ENCODE measurements at places on chromosomes 16 and 17. TPM values are rescaled to one million over a fixed set of nuclear protein-coding genes. Genes with fewer than 3 reads are reported as not detected.

TNK1 gene
- total RNA-seq = 8.2 TPM

RUNDC3A gene
- total RNA-seq = 0.34 TPM

DNAJC7 gene
- 103 TPM for total RNA-seq

DNA sequence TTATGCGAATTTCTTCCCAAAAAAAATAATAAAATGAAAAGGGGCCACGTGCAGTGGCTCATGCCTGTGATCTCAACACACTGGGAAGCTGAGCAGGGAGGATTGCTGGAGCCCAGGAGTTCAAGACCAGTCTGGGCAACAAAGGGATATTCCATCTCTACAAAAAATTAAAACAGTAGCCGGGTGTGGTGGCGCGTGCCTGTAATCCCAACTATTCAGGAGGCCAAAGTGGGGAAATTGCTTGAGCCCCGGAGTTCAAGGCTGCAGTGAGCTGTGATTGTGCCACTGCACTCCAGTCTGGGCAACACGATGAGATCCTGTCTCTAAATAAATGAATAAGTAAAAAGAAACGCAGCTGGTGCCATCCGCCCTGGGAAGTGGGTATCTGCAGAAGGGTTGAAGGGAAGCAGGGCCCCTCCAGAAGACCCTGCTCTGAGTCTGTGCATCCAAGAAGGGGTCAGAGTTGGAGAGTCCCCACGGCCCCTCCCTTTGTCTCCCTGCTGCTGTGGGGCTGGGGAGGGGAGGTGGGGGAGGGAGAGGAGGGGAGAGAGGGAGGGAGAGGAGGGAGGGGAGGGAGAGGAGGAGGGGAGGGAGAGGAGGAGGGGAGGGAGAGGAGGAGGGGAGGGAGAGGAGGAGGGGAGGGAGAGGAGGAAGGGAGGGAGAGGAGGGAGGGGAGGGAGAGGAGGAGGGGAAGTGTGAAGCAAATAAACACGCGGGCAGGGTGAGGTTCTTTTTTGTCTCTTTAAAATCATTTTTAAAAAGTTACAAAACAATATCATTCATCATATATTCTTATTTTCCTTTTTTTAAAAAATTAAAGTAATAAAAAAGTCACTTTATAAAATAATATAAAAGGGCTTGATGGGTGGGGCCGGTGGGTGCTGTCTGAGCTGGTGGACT is 5.0 kb upstream of the MYADML2 start:
- DNase-seq = no peak

DNA sequence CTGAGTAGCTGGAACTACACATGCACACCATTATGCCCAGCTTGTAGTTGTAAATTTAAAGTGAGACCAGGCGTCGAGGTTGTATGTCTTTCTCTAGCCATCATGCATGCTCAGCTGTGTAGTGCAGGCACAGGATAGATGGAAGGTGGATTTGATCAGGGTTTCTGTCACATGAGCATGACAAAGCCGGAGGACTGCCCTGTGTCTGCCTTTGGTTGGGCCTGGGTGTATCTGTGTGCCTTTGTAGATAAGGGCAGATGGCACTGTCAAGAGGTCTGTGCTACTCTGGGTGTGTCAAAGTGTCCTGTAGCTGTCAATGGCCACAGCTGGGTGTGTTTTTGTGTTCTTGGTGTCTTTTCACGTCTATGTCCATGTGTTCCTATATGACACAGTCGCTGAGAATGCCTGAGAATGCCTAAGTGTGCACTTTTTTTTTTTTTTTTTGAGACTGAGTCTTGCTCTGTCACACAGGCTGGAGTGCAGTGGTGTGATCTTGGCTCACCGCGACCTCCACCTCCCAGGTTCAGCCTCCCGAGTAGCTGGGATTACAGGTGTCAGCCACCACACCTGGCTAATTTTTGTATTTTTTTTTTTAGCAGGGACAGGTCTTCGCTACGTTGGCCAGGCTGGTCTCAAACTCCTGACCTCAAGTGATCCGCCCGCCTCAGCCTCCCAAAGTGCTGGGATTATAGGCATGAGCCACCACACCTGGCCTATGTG is 4.1 kb upstream of the NAGS start:
- no peak for DNase-seq

- no peak for DNase-seq
These were observed 8.9 kb downstream of the HID1 start for GRCh38 chr17:74963656-74964055.

DNA sequence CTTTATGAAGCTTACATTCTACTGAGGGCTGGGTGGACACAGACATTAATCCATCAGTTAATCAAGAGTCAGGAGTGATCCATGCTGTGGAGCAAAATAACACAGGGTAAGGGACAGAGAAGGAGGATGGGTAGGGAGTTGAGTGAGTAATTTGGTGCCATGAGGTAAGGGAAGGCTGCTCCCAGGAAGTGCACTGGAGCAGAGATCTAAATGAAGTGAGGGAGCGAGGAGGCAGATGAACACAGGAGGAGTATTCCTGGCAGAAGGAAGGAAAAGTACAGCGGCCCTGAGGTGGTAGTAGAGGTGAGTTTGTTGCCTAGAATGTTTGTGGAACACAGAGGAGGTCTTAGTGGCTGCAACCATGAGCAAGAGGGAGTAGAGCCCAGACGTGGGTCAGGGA is 34.8 kb downstream of the ASIC2 start:
- no peak for DNase-seq

GRCh38 chr16:73390936-73391335 is 343.0 kb upstream of the ZFHX3 start:
- no peak for DNase-seq

- DNase-seq = no peak
These were observed 406.0 kb downstream of the SEC14L1 start for GRCh38 chr17:77546772-77547241.

DNA sequence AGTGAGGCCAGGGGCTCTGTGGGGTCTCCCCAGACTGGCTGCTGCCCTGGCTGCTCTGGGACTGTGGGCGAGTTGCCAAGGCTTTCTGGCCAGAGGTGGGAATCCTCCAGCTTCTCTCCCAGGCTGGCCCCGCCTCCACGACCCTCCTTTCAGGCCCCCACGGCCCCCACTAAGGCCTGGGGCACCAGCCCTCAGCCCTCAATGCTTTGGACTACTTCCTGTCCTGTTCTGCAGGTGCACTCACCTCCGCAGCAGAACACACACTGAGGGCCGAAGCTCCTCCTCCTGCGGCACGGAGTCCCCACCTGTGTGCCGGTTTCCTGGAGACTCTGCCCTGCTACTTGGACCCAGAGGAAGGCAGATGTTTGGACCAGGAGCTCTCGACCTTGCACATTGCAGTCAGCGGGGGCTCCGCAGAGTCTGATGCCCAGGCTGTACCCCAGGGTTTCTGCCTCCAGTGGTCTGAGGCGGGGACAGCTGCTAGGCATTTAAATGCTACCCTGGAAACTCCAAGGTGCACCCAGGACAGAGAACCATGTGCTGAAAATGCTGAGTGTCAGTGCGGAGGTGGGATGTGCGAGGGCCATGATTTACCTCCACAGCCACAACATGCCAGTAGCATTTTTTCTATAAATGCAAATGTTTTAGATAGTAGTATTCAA is 223.8 kb downstream of the IRF8 start:
- DNase-seq = no peak

DNA sequence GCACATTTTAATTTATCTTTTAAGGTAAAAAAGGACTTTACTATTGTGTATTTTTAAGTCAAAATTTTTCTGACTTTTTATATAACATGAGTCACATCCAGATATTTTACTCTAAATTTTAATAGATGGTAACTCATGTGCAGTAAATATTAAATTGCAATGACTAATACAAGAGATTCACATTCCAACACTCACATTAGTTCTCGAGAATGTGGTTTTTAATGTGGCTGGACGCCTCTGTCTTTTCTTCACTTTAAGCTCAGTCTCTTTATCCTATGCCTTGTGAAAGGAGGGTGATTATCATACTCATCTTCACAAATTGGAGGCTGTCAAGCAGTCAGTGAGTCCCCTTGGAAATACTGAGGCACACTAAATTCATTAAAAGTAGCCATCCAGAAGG is 315.6 kb downstream of the HS3ST3B1 start:
- no peak for DNase-seq

- DNase-seq = no peak
These were observed 75.9 kb upstream of the TNRC6C start for GRCh38 chr17:77882481-77883212.

DNA sequence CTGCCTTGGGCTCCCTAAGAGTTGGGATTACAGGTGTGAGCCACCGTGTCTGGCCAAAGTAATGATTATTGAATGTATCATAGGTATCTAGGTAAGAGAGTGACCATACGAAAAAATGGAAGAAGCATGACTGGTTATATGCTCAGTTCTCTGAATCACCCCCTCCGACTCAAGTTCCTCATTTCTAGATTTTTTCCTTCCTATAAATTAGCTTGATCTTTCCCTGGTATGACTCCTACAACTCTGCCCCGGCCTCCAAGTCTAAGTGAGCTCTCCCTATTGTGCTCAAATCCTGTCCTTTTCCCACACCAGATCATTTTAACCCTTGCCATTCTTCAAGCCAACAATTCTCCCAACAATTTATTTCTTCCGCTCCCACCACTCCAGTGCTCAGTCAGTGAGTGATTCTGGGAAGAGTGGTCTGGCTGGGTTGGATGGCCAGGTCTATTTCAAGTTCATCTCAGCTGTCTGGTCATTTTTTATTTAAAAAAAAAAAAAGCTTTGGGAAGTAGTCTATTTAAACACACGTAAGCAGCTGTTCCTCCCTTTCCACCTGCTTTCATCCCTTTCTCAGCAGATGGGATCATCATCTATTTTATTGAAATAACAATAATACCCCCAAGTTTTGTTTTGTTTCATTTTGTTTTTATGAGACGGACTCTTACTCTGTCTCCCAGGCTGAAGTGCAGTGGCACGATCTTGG is 120.2 kb upstream of the HS3ST2 start:
- DNase-seq = no peak

GRCh38 chr16:69926241-69926640 is 24.9 kb upstream of the CLEC18A start:
- no peak for DNase-seq

- DNase-seq = no peak
These were observed 211.0 kb upstream of the MAF start for GRCh38 chr16:79811541-79811940.

DNA sequence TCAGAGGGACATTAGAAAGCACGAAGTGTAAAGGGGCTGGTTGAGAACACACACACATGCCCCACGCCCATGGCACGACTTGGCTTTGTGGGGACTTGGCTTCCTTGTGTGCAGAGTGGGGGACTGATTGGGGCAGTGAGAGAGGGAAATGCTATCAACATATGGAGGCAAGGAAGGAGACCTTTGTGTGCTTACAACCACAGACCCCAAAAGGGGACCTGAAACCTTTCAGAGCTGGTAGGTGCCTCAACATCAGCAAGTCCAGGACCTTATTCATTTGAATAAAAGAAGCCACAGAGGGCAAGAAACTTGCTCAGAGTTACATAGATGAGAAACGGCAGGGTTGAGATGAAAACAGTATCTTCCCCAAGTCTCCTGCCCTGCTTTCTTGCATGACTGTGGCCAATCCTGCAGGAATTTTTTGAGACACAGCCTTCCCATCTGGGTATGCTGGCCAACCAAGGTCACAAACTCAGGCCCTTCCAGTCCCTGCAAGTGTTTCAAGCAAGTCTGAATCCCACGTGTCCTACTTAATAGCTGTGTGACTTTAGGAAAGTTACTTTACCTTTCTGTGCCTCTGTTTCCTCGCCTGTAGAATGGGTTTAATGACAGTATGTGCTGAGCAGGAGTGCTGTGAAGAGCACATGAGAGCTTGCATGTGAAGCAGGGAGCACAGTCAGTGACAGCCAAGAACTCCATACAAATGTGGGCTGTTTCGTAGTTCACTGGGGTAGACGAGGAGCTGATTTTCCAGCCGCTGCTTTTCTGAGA is 26.2 kb downstream of the C16orf78 start:
- DNase-seq = peak; percentile 16

DNA sequence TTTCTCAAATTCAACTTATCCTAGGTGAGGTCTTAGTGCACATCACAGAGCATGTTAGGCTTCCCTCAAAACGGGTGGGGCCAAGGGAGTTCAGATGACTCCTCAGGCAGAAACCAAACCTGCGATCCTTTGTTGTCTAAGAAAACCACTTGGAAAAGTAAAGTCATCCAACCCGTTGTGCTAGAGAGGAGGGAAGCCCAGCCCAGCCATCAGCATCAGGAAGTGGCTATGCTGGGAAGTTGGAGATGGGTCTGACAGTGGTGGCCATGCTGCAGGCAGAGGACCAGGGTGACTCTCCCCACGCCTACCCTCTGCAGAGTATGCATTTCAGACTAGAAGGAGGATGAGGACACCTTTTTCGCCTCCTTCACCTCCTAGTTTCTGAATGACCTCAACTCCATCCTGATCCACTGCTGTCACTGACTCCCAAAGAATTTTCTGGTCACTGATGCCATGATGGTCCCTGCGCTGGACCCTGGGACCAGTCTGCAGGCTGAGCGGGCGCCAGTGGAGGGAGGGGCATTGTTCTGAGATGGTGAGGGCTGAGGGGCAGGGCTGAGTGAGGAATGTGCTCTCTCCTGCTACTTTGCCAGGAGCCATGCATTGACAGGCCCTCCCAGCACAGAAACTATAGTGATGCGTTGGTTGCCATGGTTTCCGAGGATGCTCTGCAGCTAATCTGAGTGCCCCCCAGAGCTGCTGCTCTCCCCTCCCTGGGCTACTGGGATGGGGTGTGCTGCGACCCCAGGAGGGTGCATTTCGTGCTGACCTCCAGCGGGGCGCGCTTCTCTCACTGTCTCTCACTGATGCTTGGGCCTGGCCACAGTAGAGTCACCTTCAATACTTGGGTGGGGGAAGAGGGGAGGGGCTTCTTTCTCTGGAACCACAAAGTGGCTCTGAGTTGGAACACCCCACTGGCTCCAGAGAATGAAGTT is 20.4 kb downstream of the ALOX12B start:
- DNase-seq = no peak

GRCh38 chr16:64428463-64429113 is 693.3 kb downstream of the CDH11 start:
- no peak for DNase-seq

GRCh38 chr16:79598063-79598347 is 2.5 kb downstream of the MAF start:
- no peak for DNase-seq

DNA sequence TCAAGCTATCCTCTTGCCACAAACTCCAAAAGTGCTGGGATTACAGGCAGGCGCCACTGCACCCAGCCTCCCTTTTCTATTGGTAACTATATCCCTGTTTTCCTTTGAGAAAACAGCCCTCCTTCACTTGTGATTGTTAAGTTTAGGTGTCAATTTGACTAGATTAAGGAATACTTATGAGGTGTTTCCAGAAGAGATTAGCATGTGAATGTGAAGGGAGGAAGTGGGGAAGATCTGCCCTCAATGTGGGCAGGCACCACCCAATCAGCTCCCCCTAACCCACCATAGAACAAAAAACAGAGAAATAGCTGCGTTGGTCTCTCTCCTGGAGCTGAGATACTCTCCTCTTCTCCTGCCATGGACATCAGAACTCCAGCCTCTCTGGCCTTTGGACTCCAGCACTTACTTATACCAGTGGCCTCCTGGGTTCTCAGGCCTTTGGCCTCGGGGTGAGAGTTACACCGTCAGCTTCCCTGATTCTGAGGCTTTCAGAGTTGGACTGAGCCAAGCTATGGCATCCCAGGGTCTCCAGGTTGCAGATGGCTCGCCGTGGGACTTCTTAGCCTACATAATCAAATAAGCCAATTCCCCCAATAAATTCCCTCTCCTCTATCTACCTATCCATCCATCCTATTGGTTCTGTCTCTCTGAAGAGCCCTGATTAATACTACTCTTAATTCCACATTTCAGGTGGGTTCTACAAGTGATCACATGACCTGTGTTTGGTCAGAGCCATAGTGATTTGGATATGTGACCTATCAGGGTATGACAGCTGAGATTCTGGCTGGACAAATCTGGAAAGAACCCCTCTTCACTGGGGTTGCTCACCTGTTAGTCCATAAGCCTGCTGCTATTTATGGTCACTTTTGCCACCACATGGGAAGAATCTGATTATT is 12.0 kb upstream of the STAT3 start:
- no peak for DNase-seq

All from mesothelial cell of epicardium (in vitro differentiated cells).